ENCODE measurements at places on chromosomes 7 and 10. TPM values are rescaled to one million over a fixed set of nuclear protein-coding genes. Genes with fewer than 3 reads are reported as not detected.

DNA sequence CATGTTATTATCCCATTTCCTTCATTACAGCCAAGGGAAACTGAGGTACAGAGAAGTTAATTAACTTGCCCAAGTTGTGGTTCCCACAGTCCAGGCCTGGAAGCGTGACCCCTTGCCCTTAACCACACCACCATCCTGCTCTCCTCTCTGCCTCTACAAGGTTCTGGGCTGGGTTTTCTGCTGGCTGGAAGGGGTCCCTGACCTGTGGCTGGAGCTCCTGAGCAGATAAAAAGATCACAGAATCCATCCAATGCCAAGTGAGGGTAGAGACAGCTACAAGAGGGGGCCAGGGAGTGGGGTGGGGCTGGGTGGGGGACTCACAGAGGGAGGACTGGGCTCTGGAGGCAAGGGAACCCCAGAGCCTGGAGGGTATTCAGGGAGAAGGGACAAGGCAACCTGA, 9.7 kb downstream of the ASB10 start:
- DNase-seq: no peak

Gene ATOH7
- not detected for total RNA-seq

GRCh38 chr10:13720699-13721098, 133.9 kb downstream of the PRPF18 start:
- DNase-seq: no peak

- DNase-seq: no peak
These were observed 44.8 kb upstream of the BAMBI start for GRCh38 chr10:28632584-28632945.

Gene CXCL12
- total RNA-seq: 0.50 TPM

GRCh38 chr10:129861776-129862531, 102.1 kb downstream of the EBF3 start:
- DNase-seq: no peak

DNA sequence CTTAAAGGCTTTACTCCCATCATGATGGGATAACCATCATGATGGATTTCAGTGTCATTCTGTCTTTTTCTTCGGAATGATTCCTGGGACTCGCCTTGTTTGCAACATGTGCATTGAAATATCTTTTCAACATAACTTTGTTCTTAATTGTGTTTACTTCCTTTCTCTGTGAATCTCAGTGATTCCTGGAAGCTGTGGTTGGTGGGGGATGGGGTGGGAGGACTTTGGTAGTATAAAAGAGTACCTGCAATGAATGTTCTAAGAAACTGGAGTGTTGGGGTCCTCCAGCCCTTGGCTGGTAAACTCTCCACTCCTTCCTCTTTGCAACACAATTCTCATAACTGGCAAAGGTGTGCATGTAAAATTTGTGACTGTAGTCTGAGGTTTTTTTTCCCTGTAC, 11.5 kb upstream of the SH2D4B start:
- no peak for DNase-seq

DNA sequence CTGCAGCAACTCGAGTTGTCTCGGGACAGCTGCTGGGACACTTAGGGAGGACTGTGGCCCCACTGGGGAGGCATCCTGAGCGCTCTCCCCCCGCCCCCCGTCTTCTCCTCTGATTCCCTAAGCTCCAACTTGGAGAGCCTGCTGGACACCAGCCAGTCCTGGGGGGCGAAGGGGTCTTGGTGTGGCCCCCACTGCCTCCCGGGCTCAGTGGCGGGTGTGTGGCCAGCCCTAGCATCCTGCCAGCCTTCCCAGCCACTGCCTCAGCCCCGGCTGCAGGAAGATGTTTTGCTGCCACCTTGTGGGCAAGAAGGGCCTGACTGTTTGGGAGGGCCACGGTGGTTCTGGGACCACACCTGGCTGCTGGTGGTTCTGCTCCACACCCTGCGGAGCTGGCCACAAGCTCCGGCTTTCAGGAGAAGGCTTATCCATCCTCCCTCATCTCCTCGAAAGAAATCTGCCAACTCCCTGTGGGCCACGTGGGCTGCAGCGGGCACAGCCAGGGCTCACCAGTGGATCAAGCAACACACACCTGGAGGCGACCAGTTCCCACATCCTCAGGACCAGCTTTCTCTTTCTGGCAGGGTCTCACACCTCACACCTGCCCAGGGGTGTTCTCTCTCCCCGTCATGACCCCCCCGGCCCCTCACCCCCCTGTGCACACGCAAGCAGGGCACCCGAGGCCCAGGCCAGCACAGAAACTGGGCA, 24.8 kb downstream of the AGAP3 start:
- DNase-seq: peak; percentile 61

Gene LRRC17
- total RNA-seq: not detected

GRCh38 chr7:27605689-27606269, 56.9 kb downstream of the HIBADH start:
- DNase-seq: peak; percentile 23
